NCI-H82 (cell line): ENCODE measurements at places on chromosomes 5 and 9.
A peak's percentile ranks its signal among the peaks of the same experiment; 100 is the strongest.

- DNase-seq: peak; percentile 83
Measured at GRCh38 chr9:97598461-97599288, 34.5 kb downstream of the TSTD2 start.

GRCh38 chr9:16013826-16014225, 461.0 kb downstream of the CCDC171 start:
- DNase-seq: no peak

DNA sequence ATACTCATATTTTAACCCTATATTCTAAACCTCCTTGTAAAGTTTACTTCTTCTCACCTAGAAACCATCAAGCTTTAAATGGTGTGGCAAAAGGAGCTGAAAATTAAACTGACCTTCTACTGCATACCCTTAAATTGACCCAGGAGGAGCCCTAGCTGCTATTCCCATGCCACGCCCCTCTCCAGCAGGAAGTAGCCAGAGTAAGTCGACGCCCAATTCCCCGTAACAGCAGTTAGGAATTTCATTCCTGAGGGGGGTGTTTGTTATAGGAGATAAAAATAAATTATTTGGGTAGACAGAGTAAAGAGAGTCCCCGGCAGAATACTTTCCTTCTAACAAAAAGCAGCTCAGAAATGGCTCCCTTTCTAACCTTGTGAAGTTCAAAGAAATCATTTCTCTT, 111.8 kb upstream of the FAM174A start:
- no peak for DNase-seq

GRCh38 chr5:14776602-14777001, 95.0 kb downstream of the ANKH start:
- DNase-seq: no peak

DNA sequence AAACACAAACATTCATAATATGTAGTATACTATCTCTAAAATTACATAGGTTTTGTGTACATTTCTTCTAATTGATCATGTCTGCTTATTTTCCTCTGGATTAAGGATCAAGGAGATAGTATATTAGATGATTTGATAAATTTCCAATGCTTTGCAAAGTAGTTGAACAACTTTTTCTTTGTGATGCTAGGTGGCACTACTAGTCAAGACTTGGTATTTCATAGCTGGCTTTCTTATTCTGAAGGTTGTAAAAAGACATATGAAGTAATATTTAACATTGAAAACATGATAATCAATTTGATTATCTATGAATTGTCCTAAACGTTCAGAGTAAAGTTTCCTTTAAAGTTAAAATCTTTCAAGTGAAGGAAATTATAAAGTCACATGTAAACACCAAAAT, 106.1 kb upstream of the FGF10 start:
- DNase-seq: no peak

GRCh38 chr5:114332925-114333324, 28.9 kb upstream of the KCNN2 start:
- no peak for DNase-seq

DNA sequence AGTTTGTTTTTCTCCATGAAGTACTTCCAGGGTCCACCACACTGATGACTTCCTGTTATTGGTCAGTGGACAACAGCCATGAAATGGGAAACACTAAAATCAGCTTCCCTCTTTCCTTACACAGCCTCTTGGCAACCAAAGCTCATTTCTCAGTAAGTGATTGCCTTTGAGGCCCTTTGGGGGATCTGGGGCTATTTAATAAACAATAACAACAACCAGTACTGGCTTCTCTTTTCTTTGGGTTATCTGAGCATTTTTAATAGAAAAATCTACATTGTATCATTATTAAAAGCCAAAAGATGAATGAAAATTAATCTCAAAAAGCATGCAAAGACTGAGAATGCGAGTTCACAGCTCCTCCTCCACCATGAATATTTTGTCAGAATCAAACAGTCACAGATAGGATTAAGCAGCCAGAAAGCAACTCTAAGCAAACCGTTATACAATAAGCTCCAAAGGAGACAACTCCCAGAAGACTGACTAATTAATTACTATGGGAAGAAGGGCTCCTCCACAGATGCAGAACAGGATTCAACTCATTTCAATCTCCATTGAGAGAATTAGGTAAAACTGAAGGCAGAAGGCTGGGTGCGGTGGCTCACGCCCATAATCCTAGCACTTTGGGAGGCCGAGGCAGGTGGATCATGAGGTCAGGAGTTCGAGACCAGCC, 68.3 kb downstream of the SERINC5 start:
- DNase-seq: peak; percentile 35

- DNase-seq: no peak
Measured at GRCh38 chr9:104984121-104984520, 56.2 kb upstream of the ABCA1 start.

DNA sequence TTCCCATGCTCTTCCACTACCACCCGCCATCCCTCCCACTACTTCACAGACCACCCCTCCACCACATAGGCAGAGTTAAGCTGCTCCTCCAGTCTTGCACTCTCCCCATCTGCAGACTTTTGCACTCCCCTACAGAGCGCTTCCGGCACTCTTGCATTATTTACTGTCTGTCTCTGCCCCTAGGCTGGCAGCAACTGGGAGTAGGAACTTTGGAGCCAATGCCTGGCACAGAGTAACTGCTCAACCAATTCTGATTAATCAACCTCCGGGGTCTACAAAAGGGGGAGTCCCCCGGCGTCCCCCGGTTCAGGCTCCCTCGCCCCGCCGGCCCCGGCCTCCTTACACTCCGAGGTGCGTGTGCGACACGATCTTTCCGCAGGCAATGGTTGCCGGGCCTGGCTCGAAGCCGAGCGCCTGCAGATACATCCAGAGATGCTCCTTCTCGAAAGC, 498 bp downstream of the HAUS6 start:
- peak; percentile 70 for DNase-seq

GRCh38 chr5:51983161-51983560, 599.9 kb downstream of the ISL1 start:
- no peak for DNase-seq

DNA sequence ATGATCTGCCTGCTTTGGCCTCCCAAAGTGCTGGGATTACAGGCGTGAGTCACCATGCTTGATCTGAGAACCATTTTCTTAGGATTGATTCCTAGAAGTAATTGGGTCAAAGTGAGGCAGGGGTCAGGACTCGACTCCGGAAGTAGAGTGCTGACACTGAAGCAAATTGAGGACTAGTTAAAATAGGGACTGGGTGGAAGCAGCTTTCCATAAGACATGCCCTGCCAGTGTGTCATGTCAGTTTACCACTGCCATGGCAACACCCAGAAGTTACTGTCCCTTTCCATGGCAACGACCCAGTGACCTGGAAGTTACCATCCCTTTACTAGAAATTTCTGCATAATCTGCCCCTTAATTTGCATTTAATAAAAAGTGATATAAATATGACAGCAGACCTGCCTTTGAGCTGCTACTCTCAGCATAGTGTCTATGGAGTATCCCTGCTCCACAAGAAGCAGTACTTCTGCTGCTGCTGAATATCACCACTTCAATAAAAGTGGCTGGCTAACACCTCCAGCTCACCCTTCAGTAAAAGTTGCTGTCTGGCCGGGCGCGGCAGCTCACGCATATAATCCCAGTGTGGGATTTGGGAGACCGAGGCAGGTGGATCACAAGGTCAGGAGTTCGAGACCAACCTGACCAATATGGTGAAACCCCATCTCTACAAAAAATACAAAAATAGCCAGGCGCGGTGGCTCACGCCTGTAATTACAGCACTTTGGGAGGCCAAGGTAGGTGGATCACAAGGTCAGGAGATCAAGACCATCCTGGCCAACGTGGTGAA, 47.8 kb upstream of the JADE2 start:
- DNase-seq: no peak

GRCh38 chr9:123739902-123740301, 190.0 kb downstream of the DENND1A start:
- no peak for DNase-seq

- DNase-seq: no peak
Measured at GRCh38 chr9:86978922-86979474, 31.7 kb upstream of the GAS1 start.

DNA sequence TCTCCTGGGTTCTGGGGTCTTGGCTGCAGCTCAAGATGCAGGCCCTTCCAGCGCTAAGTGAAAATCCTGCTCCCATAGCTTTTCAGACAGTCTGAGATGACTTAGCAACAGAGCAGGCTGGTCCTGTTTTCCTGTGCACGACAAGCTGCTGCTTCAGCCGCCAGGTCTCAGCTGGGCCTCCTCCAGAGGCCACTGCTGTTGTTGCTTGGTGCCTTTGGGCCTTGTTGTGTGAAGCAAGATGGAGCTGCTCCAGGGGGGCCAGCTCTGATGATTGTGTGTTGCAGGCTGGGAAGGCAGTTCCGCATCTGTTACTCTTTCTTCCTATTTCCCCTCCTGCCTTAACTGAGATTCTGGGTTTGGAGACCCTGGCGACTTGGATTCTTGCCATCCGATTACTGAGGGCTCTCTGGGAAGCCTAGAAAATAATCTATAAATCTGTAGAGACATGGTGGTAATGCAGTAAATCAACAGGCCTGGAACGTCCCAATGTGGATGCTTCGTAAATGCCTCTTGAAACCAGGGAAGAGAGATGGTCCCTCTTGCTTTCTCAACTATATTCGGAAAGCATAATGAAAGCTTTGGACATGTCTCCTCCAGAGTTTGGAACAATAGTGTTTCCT, 3.2 kb downstream of the MAP1B start:
- peak; percentile 58 for DNase-seq
